ENCODE measurements at places on chromosomes 11 and 22.
A peak's percentile ranks its signal among the peaks of the same experiment; 100 is the strongest.

GRCh38 chr11:2816523-2816922 lies 69.1 kb downstream of the CDKN1C start:
- DNase-seq = no peak

- no peak for DNase-seq
These were observed 7.8 kb downstream of the MS4A12 start for GRCh38 chr11:60500276-60500910.

- no peak for DNase-seq
These were observed 69.8 kb downstream of the RNF169 start for GRCh38 chr11:74818283-74818946.

DNA sequence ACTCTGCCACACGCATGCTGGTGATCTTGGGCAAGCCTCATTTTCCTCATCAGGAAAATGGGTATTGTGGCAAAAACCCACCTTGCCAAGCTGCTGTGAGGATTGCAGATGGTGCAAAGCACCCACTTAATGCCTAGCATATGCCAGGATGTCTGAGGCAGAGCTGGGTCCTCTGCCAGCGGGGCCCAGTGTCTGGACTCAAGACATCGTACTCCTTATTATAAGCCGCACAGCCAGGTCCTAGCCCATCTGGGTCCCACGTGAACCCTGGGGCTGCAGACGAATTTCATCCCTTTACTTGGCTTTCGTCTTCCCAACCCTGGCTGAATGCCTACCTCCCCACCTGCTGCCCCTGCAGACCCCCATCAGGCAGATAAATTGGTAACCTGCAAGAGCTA lies 34.5 kb upstream of the ALX4 start:
- DNase-seq = no peak

GRCh38 chr11:69008737-69009440 lies 4.2 kb downstream of the MRGPRF start:
- DNase-seq = no peak

- DNase-seq = no peak
These were observed 76.3 kb downstream of the MORC2 start for GRCh38 chr22:30892286-30892685.

- peak; percentile 61 for DNase-seq
These were observed at the start of gene UFD1 for GRCh38 chr22:19478901-19479354. Gene UFD1 (minus strand): TSS chr22:19479193. CDS start chr22:19479085, 108 bp downstream.

- no peak for DNase-seq
These were observed 10.4 kb downstream of the PHRF1 start for GRCh38 chr11:586376-587316.

- peak; percentile 85 for DNase-seq
These were observed 864.2 kb downstream of the FAM181B start for GRCh38 chr11:81869351-81870065.

- no peak for DNase-seq
These were observed 88.4 kb upstream of the BID start for GRCh38 chr22:17862646-17863181.

DNA sequence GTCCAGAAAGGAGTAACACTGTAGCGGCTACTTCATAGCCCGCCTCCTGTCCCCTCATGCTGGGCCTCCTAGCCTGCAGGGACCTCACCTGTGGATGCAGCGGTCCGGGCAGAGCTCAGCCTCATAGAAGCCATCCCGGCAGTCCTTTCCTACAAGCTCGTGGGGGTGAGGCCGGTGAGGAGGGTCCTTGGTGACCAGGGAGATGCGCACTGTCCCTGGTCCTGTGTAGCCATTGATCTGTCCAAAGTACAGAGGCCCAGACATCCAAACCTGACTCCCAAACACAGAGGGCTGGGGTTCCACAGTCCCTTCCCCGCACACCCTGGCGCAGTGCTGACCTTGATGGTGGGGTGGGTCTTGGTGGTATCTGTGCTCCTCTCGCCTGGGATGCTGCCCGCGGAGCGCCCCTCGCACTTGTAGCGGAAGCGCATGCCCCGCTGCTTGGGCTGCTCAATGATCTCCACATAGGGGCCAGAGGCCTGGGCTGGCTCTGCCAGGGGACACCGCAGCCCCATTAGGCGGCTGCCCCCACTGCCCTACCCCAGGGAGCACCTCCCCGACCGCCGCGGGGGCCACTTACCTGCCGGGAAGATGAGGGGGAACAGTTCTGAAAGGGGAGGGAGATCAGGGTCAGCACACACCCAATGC lies 993 bp downstream of the RELA start:
- no peak for DNase-seq

- DNase-seq = no peak
These were observed 86.9 kb downstream of the UBASH3B start for GRCh38 chr11:122742301-122743018.

DNA sequence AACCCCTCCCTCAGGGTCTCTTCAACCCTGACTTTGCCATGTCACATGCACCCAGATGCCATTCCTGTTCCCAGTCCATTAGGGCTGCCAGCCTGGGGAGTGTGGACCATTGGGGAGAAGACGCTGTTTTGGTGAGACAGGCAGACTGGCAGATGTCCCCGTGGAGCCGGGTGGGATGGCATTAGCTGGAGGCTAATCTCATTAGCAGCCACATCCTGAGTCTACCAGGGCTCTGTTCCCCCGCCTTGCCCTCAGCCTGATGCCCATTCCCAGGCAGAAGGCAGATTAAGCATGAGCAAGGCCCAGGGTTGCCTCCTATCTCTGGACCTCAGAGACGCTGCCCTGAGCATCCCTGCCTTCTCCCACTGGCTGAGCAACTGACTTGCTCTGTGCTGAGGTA lies 46.4 kb upstream of the ALX4 start:
- DNase-seq = no peak

DNA sequence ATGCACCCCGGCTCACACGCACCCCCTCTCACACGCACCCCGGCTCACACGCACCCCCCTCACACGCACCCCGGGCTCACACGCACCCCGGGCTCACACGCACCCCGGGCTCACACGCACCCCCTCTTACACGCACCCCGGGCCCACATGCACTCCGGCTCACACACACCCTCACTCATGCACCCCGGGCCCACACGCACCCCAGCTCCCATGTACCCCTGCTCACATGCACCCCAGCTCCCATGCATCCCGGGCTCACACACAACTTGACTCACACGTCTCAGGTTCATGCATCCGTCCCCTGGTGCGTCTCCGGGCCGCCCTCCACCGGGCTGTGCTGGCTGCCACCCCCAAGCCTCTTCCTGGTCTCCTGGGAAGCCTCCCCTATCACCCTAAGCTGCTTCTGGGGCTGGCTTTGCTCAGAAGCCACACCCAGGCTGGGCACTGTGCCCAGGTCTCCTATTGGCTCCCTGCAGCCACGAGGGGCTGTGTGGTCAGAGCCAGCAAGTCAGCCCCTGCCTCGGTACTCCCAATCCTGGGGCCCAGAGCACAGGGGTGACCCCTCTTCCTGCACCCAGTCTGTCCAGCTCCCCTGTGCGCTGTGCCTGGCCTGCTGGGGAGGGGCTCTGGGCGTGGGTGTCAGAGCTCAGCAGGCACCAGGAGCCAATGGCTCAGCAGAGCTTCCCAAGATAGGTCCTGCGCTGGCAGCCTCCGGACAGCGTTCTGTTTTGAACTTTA lies 16.9 kb downstream of the TSPAN4 start:
- peak; percentile 71 for DNase-seq

DNA sequence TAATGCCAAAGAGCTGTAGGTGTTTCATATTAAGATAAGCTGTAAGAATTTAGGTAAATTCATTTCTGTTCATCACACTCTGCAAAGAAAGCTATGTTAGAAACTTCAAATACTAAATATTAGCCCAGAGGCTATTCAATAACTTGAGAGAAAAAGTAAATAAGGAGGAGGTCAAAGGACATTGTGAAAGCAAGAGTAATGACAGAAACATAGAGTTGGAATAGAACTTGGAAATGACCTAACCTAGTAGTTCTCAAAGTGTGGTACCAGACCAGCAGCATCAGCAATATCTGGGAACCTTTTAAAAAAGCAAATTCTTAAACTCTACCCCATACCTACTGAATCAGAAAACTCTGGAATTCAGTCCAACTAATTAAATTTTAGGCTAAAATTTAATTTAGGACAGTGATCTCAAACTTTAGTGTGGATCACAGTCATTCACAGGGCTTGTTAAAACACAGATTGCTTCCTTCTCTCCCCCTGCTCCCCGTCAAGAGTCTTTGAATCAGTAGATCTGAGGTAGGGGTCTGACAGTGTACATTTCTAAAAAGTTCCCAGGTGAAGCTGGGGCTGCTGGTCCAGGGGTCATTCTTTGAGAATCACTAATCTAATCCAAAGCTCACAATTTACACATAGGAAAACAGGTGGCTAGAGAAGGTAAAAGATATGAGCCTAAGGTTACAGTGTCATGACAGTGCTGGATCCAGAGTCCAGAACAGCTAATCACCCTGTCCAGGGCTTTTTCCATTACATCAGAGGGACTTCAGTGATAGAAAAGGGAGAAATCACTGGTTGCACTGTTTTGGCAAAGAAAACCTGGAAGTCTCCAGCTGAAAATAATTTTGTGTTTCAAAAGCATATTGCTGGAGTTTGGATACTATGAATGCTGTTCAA lies 241.1 kb downstream of the SOX6 start:
- DNase-seq = no peak

DNA sequence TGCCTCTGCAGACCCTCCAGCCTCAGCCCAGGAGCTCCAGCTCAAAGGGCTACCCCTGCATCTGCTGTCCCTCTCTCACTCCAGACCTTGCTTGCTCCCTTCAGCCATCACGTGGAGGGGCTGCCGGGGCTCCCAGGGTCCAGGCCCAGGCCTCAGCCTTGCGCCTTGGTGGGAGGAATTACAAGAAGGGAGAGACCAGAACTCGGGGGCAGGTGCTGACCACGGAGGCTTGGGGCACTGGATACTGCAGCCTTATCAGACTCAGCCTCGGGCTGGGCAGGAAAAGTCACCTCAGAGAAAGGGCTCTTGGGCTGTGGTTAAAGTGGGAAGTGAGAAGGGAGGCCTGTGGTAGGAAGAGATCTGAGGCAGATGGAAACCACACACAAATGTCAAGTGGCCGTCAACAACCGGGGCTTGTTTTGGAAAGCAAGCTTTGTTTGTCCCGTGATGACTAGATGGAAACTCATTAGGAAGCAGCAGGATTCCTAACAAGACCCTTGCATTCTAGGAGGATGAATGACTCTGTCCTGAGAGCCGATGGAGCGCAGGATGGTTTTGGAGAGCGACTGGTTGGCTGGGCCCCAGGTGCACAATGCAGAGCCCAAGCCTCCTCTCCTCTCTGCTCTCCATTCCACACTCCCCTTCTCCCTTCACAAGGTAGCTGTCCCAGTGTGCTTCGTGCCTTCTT lies 1321.7 kb downstream of the TBC1D22A start:
- peak; percentile 71 for DNase-seq

DNA sequence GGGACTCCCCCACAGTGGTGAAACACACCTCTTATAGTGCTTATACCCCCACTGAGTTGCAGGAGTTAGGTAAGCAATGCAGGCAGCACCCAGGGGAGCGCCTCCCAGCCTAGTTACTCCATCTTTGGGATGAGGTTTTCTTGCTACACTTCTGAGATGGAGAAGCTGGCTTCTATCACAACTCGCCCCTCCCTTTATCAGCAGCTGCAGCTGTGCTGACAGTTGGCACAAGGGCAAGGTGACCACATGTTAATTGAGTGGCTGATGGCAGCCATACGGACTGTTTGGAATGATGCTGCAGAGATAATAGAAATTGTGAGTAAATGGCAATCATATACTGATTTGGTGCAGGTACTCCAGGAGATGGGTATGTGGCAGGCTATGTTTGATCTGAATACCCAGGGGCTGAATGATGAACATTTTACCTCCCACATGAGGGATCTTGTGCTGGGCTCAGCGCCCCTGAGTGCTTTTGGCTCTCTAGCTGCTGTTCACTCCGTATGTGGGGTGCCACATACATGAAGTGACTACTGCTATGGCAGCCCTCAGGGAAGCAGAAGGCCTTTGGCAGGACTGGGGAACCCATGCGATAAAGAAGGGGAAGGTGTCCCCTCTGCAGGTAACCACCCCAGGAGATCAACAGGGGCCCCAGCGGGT lies 29.2 kb upstream of the KCNA4 start:
- DNase-seq = no peak

GRCh38 chr11:126510621-126511370 lies 155.3 kb downstream of the ST3GAL4 start:
- DNase-seq = no peak

DNA sequence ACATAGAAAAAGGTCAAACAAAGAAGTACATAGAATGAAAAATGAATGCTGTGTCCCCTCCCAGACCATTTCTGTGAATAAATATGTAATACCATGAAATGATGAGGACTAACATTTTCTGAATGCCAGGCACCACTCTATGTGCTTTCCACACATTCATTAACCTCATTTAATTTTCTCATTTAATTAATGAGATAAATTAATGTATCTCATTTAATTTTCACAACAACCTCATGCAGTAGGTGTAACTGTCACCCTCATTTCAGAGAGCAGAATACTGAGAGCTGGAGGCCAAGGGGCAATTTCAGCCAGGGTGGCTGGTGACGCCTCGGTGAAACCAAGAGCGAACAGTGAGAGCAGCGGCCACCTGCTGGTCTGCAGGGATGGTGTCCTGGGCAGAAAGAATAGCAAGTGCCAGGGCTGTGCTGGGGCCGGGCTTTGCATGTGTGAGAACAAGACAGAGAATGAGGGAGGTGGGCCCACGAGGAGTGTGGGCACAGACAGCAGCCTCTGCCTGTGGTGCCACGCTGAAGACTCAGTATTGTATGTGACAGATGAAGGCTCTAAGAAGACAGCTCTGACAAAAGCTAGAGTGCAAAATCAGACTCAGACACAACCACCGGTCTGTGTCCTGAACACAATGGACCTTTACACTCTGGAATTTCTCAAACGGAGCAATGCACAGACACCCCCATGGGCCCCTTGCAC lies 1.8 kb upstream of the SERPIND1 start:
- no peak for DNase-seq

- DNase-seq = no peak
These were observed 37.7 kb upstream of the GNB1L start for GRCh38 chr22:19892257-19892879.

DNA sequence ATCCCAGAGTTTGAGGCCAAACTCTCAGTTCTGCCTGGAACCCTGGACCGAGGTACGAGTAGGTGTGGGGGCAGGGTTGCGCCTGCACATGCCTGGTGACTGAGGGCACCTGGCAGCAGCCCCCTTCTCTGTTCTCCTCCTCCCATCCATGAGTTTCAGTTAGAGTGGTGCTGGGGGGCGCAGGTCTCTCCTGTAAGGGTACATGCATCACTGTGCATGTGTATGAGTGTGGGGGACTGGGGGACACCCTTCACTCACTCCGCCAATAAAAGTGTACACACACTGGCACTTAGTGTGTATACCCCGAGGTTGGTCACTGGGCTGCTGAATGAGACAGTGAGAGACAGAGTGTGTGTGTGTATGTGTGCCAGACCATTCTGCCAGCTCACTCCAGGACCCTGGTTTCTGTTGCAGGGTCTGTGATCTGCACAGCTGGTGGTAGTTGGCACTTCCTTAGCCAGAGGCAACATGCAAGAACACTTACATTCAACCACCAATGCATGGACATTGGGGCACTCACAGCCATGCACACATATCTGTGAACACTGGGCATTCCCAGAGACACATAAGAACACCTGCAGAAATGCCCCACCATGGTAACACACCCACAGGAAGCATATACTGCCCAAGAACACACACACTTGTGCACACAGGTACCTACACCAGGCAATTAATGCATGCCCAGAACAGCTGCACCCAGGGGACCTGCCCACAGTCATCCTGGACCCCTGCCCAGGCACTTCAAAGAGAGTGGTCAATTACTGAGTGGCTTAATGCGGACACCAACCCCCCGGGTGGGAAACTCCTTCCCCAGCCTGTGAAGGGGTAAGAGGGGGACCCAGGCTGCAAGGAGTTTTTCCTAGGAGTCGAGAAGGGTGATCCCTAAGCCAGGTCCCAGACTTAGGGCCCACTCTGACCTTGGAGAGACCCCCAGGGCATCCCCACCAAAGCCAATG lies 1.2 kb upstream of the NRXN2 start:
- no peak for DNase-seq
